ENCODE measurements at places on chromosomes 7 and 10.

GRCh38 chr7:94890216-94890615, 17.2 kb upstream of the PPP1R9A start:
- no peak for DNase-seq

GRCh38 chr10:129203819-129204218, 263.2 kb upstream of the MGMT start:
- DNase-seq = no peak

DNA sequence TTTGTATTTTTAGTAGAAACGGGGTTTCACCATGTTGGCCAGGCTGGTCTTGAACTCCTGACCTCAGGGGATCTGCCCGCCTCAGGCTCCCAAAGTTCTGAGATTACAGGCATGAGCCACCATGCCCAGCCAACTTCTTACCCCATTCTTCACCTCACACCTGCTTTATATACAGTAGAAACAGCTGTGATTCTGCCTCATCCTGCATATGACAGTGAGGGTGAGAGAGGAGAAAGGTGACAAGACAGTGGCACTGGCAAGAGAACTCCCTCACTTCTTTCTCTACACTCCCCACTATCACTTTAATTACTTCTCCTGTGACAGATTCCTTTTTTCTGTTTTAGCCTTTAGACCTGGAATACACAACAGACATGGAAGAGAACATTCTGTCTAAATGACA, 61.8 kb upstream of the CAPZA2 start:
- DNase-seq = no peak

- no peak for DNase-seq
These were observed 114.0 kb downstream of the BMPER start for GRCh38 chr7:34019301-34019790.

DNA sequence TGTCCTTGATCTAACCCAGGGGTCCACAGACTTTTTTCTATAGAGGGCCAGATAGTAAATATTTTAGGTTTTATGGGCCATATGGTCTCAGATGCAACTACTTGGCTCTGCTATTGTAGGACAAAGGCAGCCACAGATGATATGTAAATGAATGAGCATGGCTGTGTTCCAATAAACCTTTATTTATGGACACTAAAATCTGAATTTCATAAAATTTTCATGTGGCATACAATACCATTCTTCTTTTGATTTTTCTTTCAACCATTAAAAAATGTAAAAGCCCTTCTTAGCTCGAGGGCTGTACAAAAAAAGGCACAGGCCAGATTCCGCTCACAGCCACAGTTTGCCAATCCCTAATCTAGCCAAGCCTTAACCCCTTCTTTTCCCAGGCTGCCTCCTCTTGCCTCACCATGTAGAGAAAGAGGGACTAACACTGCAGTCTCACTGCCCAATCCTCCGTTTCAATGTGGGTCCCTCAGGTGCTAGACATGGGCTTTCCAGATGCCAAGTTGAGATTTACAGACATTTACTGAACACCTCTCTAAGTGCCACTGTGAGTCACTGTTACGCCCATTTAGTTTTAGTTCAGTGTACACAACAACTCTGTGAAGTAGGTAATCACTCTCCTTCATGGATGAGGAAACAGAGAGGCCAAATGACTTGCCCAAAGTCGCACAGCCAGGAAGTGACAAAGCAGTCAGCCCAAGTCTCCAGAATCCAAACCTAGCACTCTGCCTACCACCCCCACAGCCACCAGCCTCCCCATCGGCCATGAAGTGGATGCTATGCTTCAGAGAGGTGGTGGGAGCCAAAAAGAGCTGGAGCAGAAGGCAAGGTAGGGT, 132.6 kb upstream of the PDLIM1 start:
- no peak for DNase-seq

- DNase-seq = no peak
These were observed 38.1 kb upstream of the CCDC6 start for GRCh38 chr10:59944339-59944935.

DNA sequence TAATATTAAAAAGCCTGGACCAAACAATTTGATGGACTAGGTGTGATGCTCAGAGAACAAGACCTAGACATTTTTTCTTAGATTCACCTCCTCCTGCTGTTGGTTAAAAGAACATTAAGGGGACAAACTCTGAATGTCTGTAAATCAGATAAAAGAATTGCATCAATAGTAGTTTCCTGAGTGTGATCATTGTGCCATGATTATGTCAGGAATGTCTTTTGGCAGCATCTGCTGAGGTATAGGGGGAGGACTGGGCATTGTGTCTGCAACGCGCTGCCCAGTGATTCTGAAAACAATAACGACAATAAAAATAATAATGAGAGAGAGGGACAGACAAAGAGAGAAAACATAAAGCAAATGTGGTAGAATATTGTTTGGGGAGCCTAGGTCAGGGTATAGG, 6.9 kb downstream of the C7orf57 start:
- no peak for DNase-seq

DNA sequence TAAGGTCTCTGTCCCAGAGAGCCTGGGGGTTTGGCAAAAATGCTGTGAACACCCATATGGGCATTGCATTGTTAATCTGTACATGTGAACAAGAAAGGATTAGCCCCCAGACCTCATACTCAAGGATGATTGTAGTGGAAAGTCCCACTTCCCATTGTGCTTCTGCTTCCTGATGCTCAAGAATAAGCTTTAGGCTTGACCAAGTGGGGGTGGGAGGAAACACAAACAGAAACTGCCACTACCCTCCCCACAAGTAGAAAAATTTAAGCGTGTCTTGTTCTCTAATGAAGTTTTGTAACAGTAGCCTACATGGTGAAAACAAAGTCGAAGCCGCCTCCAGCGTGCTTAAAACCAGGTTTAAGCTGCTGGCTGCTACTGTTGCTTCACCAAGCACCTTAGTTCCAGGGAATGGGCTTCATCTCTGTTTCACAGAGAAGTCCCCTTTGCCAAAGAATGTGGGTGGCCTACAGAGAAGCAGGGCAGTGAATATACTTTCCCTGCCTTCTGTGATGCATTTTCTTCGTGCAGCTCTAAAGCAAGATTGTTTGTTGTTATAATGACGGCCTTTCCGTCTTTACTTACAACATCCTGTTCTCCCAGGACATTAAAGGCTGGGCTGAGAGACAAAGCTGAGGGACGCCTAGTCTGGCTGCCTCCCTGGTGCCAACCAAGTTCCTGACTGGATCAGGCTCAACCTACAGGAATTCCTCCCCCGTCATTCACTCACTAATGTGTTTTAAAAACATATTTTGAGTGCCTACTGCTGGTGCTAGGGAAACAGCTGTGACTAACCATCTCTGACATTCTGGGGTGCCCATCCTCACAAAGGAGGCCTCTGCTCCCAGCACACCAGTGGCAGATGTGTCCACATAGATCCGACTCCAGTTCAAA, 32.1 kb upstream of the CCSER2 start:
- DNase-seq = no peak

- no peak for DNase-seq
These were observed 19.6 kb upstream of the GPR37 start for GRCh38 chr7:124784879-124785818.

GRCh38 chr7:4667776-4668509, 14.2 kb upstream of the FOXK1 start:
- DNase-seq = no peak

DNA sequence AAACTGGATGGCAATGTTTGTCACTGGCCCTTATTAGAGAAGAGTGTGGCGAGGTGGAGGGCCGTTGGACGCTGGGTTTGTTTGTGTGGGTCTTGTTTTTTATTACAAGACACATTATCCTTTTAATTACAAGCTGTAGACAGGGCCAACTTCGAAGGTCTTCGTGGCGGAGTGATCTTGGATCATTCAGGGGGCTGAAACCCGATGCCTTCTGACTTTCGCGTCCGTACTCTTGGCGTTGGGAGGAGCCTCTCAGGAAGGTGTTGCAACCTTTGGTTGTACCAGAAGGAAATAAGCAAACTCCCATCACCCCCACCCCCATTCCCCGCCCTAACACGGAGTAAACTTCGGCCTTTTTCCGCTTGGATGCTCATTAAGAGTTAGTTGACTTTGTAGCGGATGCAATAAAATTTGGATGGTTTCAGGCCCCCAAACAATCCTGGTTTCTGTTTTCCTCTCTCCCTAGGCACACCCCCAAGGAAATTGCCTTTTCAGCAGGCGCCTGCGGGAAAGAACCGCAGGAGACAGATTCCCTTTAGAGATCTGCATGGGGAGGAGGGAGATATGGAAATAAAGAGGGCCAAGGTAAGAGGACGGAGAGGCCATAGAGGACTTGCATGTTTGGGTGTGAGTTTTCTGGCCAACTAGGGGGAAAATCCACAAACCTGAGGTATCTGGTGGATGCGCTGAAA, 294.5 kb upstream of the NFE2L3 start:
- DNase-seq = no peak

DNA sequence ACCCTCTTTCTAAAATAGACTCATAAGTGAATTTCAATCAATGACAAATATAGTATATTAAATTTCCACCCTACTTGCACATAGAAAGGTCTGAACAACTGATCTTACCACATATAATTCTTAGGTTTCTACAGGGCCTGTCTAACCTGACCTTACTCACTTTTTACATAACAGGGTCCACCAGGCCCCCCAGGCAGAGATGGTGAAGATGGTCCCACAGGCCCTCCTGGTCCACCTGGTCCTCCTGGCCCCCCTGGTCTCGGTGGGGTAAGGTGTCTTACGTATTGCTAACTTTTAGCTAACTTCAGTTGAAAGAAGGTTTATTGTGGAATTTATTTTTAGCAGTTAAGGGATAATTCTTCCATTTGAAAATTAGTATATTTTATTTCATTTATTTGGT, 5.3 kb downstream of the COL1A2 start:
- no peak for DNase-seq

- no peak for DNase-seq
These were observed 88.1 kb downstream of the TCERG1L start for GRCh38 chr10:131223422-131223821.

DNA sequence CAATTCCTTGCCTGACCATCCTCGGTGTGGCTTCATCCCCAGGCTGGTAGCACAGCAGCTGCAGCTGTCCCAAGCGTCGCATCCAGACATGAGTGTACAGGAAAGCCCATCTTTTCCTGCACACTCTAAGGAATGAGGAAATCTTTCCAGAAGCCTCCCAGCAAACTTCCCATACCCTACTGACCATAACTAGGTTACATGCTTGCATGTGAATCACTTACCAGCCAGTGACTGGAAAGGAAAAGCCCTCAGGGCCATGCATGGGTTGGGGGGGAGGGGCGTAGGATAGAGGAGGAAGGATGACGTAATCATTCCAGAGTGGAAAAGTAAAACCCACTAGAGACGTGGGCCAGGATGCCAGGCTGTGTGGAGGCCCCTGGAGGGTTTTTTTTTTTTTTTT, 18.9 kb upstream of the ZNF212 start:
- DNase-seq = no peak

- no peak for DNase-seq
These were observed 68.5 kb downstream of the GNAT3 start for GRCh38 chr7:80443325-80443724.

- DNase-seq = no peak
These were observed 180.9 kb downstream of the JCAD start for GRCh38 chr10:29878492-29878891.

DNA sequence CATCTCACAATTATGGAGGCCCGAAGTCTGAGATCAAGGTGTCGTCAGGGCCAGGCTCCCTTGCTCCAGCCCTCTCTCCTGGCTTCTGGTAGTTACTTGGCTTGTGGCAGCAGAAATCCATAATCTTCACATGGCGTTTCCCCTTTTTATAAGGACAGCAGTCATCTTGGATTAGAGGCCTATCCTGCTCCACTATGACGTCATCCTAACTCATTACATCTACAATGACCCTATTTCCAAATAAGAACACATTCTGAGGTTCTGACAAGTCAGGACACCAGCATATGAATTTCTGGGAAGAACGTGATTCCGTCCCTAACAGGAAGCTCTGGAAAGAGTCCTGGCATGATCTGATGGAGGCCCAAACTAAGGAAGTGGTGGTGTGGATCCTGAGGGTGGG, 35.8 kb downstream of the NEUROG3 start:
- DNase-seq = no peak

DNA sequence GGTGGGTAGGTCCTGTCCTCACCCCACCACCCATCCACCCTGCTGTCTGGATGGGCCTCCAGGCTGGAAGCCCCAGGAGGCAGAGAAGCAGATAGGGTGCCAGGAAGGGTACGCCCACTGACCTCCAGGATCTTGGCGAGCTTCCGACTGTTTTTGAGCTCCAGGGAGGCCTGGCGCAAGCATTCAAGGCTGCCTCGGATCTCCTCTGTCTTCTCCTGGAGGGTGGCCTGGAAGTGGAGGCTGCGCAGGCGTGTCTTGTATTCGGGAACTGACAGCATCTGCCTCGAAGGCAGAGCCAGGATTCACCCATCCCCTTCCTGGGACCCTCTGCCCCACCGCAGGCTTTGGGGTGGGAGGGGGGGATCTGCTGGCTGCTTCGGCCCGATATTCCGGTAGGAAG, 48.4 kb downstream of the GRID2IP start:
- DNase-seq = no peak

GRCh38 chr7:106823631-106824030, 41.5 kb upstream of the PIK3CG start:
- DNase-seq = no peak

GRCh38 chr10:103710490-103710889, 144.9 kb downstream of the SH3PXD2A start:
- DNase-seq = no peak

DNA sequence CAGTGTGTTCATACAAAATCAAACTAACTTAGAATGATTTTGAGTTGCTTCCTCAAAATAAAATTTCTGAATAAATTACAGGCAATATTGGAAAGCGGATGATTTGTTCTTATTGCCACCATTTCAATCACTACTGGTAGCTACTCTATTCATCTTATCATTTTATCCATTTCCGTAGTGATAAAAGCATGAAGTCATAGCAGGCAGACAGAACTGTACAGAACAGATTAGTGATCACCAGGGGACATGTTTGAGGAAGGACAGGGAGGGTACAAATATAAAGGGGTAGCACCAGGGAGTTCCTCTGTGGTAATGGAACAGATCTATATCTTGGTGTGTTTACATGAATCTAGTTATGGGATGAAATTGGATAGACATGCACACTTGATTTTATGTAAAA, 138.5 kb downstream of the WNT2 start:
- DNase-seq = no peak

GRCh38 chr7:89072081-89072480, 276.5 kb upstream of the TEX47 start:
- DNase-seq = no peak

DNA sequence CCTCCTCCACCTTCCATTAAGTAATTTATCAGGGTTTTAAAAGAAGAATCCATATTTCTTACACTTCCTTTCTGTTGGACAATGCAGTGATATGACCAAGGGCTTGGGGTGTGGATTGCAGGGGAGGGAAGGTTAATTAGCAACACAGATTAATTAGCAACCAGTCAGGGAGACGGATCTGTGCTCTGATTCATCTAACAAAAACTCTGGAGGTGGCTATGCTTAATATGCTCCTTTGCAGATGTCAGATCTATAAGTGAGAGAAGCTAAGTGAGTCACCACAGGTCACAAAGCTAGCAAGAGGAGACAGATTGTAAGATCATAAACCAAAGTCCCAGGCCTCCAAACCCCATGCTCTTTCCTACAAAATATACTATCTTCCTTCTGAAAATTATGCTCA, 178.8 kb upstream of the ITGB1 start:
- no peak for DNase-seq

DNA sequence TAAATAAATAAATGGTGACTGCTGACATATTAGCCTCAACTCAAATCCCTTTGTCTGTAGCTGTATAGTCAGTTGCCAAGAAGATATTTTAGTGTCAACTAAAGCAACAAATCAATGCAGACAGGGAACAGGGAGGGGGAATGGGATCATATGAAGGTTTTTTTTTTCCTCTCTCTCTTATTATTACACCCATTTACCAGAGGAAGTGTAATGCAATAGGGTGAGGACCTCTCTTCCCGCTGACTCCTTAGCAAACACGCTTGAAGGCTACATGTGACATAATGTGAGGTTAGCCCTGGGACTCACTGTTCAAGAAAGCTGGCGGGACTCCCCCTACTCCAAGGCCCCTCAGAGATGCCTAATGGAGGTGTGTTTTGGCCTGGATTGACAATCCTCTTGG, 88.2 kb downstream of the CHRM2 start:
- no peak for DNase-seq
